ENCODE measurements at places on chromosomes 16 and 17. TPM values are rescaled to one million over a fixed set of nuclear protein-coding genes. Genes with fewer than 3 reads are reported as not detected.

Gene GABARAP
- polyA plus RNA-seq, result 331 TPM

Gene NPIPB4
- 89.0 TPM for polyA plus RNA-seq

Gene SLC52A1
- polyA plus RNA-seq, result 0.22 TPM

Gene KCNG4
- polyA plus RNA-seq, result not detected

Gene HOXB6
- 1.1 TPM for polyA plus RNA-seq

Gene OR1D2
- not detected for polyA plus RNA-seq

Gene TAT
- polyA plus RNA-seq, result not detected

Gene ABI3
- polyA plus RNA-seq, result 3.6 TPM
